Common myeloid progenitor, CD34-positive (primary cell): ENCODE measurements at places on chromosomes 5 and 9.
A peak's percentile ranks its signal among the peaks of the same experiment; 100 is the strongest.

GRCh38 chr9:102237520-102237919 is 499.1 kb upstream of the GRIN3A start:
- no peak for DNase-seq

- no peak for DNase-seq
Observed at GRCh38 chr9:115413766-115414382, 295.9 kb upstream of the TNC start.

DNA sequence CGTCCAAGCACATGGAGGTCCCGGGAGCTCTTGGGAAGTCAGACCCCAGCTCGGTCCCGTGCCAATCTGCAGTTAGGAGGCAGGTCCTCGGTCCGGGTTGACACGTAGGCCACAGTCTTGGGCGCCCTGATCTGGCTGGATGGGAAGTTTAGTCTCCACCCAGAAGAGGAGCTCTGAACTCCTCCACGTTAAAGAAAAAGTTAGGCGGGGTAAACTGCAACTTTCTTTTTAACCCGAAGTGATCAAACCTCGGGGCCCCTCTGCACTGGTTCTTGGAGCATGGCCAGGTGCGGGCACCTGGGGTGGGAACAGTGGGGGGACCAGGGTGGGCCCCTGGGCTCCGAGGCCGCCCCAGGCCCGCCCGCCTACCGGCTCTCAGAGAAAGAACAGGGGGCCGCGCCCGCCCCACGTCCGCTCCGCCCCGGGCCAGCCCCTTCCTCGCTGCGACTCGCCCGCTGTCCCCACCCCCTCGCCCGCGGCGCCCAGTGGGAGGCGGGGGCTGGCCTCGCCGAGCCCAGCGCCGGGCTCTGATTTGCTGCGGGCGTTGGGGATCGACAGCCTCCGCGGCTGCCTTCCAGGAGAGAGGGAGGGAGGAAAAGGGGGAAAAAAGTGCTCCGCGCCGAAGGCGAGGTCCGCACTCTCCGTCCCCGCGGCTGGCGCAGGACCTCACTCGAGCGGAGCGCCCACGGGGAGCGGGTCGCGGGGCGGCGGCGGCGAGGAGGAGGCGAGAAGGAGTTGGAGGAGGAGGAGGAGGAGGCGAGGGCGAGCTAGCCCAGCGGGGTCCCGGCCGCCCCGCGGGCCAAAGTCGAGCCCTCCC is at the start of gene COL5A1:
TSS of gene COL5A1 (plus strand) at position 631 of the 817 bp plus-strand sequence. CDS start 385 bp downstream, outside the sequence.
- peak; percentile 61 for DNase-seq

DNA sequence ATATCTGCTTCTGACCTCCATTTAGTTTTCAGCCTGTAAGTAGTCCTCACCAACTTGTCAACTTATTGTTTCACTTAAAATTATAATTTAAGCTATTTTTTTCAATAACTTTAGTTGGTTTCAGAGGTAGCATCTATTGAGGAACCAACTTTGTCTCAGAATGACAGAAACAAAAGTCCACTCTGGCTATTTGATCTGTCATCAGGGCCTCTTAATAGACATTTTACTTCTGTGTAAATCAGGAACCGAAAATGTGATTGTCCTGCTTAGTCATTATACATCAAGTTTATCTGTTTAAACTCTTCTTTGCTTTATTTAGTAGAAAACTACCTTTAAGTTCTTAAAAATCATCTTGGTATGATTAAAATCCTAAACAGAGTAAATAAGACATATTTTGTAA is 820.8 kb upstream of the EDIL3 start:
- no peak for DNase-seq

DNA sequence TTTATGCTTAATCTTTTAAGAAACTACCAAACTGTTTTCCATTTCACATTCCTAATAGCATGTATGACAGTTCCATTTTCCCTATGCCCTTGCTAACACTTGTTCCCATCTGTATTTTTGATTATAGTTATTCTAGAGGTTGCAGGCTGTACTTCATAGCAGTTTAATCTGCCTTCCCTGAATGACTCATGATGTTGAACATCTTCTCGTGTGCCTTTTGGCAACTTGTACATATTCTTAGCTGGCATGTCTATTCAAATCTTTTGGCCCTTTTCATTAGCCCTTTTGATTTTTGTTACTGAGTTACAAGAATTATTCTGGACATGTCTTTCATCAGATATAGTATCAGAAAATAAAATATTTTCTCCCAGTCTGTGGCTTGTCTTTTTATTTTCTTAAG is 320.3 kb downstream of the DIRAS2 start:
- no peak for DNase-seq

DNA sequence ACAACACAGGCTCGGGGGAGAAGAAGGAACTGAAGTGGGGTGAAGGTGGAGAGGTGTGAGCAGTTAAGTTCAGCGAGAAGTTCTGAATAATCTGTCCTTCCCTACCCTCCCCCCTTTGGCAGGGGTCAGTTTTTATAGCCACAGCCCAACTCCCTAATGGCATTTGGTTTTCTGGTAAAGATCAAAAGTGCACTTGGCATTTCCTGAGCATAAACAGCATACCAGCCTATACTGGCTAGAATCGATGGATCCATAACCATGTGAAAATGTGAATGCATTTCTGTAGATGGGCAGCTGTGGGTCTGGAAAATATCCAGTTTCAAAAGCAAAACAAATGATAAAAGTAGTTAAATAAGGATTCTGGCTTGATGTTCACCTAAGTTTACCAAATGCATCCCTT is 410.9 kb downstream of the PLK2 start:
- no peak for DNase-seq

DNA sequence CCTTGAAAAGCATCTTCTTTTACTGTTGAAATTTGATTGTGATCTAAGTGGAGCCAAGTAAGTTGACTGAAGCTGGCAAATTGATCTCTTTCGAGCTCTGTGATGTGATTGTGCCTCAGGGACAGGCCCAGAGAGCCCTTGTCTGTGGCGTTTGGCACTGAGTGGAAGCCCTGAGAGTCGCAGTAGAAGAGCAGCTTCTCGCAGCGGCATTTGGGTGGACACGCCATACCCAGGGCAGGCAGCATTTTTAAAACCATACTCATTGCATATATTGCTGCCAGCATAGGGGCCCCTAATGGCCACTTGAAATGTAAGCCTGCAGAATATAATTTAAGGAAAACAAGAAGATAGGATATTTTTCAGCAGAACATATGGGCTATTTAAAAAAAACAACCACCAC is 894 bp downstream of the LRRTM2 start:
- no peak for DNase-seq

GRCh38 chr9:8924562-8924961 is 1125.0 kb upstream of the DMAC1 start:
- DNase-seq: no peak
